OCI-M1 (cell line): ENCODE measurements at places on chromosomes 7 and 10.

- DNase-seq, result no peak
These were observed 29.3 kb downstream of the RHOBTB1 start for GRCh38 chr10:60914690-60915141.

DNA sequence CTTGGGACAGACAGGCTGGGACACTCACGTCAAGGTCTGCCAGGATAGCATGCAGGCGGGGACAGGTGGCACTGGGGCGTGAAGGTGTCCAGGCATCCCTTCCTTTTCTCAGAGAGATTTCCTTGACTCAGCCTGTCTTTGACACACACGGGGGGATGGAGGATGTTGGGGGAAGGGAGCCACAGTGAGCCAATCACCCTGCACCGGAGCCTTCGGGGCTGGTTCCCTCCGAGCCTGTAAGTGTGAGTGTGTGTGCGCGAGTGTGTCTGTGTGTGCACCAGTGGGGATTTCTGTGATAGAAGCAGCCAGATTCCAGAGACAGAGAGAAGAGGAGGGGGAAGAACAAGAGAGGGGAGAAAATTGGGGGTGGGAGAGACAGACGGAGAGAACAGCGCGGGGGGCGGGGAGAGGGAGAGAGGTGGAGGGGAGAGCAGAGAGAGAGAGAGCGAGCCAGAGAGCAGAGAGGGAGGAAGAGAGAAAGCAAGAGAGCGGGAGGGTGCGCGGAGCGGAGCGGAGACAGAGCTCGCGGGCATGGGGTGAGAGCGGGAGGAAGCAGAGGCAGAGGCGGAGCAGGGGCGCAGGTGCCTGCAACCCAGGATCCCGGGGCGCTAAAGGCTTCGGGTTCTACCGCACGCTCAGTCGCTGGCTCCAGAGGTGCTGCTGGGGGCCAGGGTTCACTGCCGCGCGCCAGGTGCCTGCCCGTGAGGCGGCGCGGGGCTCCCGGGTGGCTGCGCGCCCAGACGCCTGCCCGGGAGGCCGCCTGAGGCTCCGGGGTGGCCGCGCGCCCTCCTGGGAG is 466 bp upstream of the GPR26 start:
- DNase-seq, result no peak

DNA sequence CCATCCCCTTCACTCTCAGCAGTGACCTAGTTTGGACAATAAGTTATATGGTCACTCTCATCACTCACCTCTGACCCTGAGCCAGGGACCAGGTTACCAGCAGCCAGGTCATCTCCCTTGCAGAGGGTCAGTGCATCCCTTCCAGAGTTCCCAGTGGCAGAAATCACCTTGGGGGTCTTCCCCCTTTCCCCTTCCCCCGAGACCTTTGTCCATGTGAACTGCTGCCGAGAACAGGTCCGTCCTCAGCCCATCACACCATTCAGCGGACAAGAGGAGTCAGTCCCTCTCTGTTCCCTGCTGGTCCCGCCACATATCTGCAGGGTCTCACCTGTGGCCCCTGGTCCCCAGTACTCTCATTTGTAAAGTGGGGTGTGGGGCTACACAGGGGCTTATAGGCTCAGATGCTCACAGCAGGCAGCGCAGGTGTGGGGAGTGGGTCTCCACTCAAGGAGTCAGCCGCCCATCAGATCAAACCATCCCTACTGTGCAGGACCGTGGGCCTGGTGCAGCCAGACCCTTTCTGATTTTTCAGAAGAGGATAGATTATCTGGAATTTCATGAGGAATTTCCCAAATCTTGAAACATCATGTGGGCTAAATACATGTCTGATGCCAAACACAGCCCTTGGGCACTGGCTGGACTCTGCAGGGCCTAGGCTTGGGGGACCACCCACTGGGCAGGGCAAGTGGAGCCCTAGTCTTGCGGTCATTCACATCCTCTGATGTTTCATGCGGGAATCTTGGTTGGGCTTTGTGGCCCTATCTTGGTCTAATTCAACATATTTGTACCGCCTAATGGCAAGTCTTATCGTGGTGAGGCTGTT is 6.5 kb downstream of the DEPP1 start:
- DNase-seq, result no peak

GRCh38 chr7:44973610-44974401 is 5.0 kb downstream of the MYO1G start:
- DNase-seq, result peak; percentile 56

DNA sequence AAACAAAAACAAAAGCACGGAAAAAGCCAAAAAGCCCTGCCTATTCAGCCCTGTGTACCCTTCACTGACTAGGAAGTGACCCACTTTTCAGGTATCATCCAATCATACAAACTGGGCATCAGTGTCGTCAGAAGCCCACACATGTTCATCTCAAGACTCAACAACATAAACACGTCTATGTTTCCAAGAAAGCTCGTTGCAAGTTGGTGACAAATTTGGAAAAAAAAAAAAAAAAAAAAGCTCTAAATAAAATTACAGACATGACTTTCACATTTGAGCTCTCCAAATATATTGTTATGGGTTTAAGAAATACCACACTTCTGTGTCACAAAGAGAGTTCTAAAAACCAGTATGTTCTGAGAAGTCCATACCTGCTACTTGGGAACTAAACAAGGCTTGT is 204.7 kb upstream of the KLF14 start:
- DNase-seq, result no peak

- no peak for DNase-seq
These were observed 101.1 kb downstream of the PLXNA4 start for GRCh38 chr7:132475037-132475668.

- DNase-seq, result no peak
These were observed 140.1 kb downstream of the HGF start for GRCh38 chr7:81629702-81630101.

DNA sequence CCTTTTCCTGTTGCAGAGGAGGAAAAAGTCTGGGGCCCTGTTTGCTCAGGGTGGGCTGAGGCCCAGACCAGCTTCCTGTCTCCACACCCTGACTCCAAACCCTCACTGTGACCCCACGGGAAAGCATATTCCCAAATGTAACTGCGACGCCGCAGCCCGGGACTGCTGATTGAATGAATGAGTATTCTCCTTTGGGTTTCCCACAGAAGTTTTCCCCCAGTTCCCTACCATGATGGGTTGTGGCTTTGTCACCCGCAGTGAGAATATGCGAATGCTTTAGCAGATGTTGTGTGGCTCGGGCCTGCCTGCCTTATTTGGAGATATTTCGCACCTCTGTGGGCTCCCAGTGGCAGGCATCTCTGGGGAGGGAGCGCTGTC is 50.6 kb downstream of the MGMT start:
- DNase-seq, result no peak

- DNase-seq, result no peak
These were observed 33.0 kb upstream of the VKORC1L1 start for GRCh38 chr7:65839846-65840245.

- no peak for DNase-seq
These were observed 169.7 kb downstream of the BUB3 start for GRCh38 chr10:123323884-123324283.

DNA sequence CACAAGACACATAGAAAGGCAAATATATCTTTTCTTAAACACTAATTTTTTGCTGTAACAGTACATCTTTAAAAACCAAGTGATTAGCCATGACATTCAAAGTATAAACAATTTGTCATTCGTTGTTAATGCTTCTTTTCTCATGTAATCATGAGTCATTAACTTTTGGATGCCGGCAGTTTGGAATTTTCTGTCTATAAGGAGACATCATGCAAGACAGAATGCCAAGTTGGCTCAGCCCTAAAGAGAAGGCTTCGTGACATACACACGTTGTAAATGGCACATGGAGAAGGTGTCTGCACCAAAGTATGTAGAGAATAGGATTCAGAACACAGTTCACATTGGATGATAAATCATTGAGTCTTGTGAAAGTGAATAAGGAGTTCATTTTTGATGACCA is 35.9 kb downstream of the CCDC3 start:
- no peak for DNase-seq

DNA sequence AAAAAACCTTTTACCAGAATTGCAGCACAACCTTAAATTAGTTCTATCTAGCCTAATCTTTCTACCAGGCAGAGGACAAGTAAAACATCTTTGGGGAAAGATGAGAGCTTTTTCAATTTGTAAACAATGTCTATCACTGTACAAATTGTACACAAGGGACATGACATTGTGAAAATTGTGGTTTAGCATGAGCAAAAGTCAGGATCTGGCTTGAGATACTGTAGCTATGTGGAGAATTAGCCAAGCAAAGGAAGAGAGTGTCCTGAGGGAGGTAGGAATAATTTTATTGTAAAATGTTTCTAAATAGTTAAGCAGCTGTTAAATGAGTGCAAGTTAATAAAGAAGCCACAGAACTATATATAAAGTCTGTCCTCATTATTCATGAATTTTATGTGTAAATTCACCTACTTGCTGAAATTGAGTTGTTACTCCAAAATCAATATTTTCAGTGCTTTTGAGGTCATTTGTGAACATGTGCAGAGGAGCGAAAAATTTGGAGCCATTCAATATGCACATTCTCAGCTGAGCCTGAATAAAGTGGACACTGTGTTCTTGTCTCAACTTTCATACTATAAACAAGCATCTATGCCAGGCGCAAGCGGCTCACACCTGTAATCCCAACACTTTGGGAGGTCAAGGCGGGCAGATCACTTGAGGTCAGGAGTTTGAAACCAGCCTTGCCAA is 42.8 kb upstream of the POM121L12 start:
- DNase-seq, result no peak

GRCh38 chr7:135420786-135421185 is 89.1 kb downstream of the CNOT4 start:
- DNase-seq, result no peak

DNA sequence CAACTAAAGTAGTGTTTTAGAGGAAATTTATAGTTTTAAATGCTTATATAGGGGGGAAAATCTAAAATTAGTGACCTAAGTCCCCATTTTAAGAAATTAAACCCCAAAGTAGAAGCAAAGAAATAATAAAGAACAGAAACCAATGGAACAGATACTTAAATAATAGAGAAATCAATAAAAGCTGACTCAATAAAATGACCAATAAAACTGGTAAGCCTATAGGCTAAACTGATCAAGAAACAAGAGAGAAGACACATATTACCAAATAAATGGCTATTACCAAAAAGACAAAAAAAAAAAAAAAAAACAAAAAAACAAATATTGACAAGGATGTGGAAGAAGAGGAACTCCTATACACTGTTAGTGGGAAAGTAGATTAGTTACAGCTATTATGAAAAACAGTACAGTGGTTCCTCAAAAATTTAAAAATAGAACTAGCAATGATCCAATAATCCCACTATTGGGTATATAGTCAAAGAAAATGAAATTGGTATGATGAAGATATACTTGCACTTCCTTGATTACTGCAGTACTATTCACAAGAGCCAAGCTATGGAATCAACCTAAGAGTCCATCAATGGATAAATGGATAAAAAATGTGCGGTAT is 53.2 kb downstream of the SLC18A2 start:
- no peak for DNase-seq

DNA sequence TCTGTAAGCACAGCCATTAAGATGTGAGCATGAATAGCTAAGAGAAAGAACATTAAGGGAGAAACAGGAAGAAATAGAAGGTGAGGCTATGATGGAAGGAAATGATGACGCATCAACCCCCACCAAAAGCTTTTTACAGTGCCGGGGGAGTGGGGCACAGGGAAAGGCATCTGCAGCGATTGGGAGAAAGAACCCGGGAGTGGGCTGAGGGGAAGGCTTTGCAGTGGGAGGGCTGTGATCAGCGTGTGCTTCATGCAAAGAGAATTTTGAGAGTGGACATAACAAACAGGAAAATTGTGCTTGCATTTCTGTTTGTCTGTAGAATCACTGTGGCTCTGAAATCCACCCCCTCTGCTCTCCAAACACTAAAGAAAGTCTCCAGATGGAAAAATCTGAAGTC is 250.8 kb downstream of the KCNMA1 start:
- no peak for DNase-seq

DNA sequence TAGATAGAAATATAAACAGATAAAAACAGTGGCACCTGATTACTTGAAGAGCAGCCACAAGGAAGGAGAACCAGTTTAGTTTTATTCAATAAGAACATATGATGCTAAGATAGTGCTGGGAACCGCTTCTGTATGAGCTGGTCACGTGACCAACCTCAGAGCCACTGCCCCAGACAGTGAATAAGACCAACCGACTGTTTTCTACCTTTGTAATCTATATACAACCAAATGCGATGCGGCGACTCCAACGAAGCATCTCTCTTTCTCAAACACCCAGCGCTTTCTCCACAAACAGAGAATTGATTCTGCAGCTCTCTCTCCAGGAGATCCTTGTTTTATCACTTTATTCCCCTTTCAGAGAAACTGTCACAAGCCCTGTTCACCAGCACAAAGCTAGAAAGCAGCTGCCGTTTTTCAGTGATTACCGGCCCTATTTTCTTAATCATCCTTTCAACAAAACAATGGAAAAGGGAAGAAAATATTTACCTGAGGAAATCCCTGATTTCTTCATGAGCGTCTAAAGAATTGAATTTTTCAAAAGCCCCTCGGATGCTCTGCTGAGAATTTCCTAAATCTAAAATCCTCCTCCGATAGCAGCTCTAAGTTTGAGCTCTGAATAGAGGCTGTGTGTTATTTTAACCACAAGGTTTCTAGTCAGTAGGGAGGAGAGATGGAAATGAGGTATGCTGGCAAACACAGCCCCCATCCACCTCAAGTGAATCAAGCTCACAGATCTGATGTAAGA is 55.7 kb upstream of the JCAD start:
- no peak for DNase-seq

DNA sequence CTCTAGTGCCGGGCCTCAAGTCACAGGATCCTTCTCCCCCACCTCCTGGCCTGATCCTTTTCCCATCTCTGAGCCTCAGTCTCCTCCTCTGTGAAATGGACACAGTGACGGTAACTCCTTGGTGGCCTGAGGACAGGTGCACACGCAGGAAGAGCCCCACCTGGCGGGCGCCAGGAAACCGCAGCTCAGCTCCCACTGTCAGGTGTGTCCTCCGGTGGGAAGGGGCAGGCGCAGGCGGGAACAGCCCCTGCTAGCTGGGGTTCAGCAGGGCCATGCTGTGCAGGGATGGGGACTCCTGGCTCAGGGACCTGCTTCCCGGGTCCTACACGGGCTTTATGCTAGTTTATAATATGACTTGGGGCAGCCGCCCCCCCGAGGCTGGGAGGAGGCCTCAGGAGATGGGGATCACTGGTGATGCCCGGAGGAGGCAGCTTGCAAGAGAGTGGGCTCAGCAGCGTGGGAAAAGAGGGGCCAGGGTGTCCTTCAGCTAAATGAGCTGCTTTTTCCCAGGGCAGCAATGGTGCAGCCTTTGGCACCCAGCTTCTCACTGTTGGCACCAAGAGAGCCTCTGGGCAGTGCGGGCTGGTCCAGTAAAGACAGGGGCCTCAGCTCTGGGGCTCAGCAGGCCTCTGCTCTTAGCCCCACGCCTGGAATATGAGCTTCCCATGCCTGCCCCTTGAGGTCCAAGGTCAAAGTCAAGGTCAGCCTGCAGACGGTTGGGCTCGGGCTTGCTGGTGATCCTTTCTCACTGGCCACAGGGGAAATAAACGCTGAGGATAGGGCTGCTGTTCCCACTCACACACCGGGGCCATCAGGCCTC is 68.0 kb upstream of the FAM20C start:
- DNase-seq, result no peak

GRCh38 chr7:150962553-150963399 is 15.3 kb downstream of the KCNH2 start:
- peak; percentile 73 for DNase-seq

- DNase-seq, result no peak
These were observed 65.7 kb upstream of the CARD11 start for GRCh38 chr7:3109311-3109915.
